Suppressor macrophage treated with lipopolysaccharide for 1 hour (primary cell): ENCODE measurements at places on chromosomes 3 and 15.

- no peak for DNase-seq
Measured at GRCh38 chr3:171169443-171169842, 142.9 kb upstream of the SLC2A2 start.

GRCh38 chr15:63072023-63072650 lies 29.6 kb downstream of the TPM1 start:
- DNase-seq, result no peak

- DNase-seq, result no peak
Measured at GRCh38 chr3:116048991-116049390, 396.3 kb downstream of the LSAMP start.

DNA sequence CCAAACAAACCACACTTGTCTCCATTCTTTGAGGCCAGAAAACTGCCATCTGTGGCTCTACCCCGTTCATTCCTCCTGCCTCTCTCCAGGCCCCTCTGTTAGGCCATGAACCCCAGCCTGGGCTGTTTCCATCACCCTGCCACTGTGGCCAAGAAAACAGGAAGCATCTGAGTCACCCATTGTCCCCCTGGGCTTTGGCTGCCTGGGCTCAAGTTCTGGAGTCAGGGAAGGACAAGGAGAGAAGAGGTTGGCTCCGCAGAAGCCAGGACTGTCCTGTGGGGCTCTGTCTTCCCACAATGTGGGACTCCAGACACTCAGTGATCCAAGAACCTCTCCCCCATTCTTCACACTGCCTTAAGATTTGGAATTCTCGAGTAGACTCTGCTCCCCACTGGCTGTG lies 14.8 kb upstream of the LCTL start:
- DNase-seq, result peak; percentile 64

GRCh38 chr15:76894174-76894573 lies 11.0 kb downstream of the SCAPER start:
- no peak for DNase-seq

DNA sequence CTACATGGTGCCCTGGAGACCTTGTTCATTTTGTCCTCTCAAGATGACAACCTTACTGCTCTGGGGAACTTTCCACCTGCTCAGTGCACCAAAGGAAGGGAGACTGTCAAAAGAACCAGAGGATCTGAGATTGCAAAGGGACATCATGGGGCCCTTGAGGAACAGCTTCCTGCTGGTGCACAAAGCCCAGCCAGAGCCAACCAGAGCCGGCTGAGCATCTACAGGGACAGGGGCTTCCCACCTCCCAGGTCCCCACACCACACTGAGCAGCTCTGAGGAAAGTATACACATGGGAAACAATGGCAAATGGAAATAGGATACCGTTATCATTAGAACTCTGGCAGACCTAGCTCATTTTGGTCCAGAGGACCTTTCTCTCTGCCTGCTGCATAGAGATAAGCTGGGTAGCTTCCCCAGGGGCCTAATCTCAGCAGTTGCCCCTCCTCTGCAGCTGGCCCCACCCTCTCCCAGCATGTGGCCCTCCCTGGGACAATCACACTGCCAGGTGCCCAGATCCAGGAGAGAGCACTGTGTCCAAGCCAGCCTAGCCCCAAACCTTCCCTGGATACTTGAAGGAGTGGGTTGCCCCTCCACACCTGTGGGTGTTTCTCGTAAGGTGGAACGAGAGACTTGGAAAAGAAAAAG lies 123.4 kb upstream of the PRR20G start:
- DNase-seq, result no peak

DNA sequence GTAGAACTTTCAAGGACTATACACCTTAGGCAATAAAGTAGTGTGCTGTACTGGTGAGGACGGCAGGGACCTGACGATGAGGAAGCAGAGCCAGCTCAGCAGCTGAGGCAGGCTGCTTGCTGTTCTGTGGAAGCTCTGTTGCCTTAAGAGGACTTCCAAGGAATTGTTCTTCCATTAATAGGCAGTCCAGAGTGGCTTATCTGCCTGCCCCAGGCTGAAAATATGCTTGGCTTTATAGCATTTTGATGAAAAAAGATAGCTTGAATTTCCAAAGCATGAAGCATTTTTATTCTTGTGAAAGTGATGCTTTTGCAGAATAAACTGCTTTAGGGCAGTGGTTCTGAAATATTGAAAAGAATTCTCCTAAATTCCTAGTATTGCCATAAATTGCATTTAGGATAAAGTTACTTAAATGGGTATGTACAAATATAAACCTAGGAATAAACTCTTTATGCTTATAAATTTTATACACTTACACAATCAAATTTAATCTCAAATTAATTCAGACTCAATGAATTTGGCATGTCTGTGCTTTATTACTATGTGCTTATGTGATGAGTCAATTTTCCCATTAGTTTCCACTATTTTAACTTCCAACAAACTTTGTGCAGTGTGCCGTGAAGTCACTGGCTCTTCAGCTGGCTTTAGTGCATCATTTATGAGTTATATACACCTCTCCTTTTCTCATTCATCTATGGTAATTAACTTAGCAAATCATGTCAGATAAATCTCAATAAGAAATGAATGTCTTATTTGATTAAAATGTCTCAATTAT lies 231.0 kb upstream of the RASGRP1 start:
- DNase-seq, result no peak

DNA sequence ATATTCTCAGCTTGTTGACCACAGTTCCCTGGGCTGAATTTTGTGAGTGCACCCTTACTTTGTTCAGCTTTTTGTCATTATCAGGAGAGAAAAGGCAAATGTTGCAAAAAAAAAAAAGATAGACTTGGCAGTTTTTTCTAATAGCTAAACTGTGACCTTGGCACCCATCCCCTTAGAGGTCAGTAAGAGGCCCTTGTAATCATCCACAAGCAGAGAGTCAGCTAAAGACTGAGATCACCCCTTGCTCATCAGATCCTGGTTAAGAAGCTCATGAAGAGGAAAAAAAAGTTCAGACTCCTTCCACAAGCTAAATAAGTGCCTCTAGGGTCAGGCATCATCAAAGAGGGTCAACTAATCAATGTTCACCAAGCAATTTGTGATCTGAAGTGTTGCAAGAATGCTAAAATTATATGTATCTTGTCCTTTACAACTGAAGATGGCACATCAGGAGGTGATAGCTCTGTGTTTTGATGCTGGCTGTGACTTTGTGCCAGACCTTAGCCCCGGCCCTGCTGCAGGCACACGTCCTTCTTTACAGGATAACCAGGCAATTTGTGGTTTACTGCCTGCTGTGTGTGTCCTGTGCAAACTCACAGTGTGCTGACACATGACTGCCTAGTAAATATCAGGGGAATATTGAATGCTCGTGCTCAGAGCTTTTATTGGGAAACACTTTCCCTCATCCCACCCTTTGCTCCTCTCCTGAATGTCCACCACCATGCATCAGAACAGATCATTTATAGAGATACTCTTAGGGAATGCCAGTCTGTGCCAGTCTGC lies 262.9 kb downstream of the IL5RA start:
- no peak for DNase-seq

- DNase-seq, result no peak
Measured at GRCh38 chr3:50010959-50011358, 71.0 kb downstream of the RBM6 start.

DNA sequence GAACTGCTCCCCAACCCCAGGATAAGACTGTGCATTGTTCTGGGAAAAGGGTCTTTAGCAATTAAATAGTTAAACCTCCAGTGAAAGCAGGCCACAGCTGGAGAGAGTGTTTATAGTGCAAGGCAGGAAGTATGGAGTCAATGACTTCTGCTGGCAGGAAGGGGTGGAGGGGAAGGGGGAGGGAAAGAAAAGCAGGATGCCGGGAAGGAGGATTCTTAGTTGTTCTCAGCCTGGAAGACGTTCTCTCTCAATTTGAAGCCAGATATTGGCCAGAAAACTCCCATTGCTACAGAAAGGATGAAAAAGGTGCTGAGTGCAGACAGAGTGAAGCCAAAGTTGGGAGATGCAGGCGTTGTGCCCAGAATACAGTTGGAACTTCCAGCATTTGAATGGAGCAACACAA lies 35.7 kb upstream of the ACTL6A start:
- no peak for DNase-seq

GRCh38 chr15:59917504-59918157 lies 86.5 kb upstream of the FOXB1 start:
- peak; percentile 53 for DNase-seq

DNA sequence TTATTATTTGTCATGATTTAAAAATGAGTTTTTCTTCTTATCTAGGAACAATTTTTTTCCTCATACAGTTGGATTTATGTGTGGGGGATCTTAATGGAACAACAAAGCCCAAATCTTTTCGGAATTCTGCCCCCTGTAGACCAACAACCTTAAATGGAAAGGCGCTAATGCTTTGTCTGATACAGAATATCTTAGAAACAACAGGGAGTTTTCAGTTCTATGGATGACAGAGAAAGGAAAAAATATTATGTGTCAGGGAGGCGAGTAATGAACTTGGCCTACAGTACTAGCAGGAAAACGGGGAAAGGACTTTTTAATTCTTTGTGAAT lies 592 bp downstream of the MOBP start:
- DNase-seq, result no peak

DNA sequence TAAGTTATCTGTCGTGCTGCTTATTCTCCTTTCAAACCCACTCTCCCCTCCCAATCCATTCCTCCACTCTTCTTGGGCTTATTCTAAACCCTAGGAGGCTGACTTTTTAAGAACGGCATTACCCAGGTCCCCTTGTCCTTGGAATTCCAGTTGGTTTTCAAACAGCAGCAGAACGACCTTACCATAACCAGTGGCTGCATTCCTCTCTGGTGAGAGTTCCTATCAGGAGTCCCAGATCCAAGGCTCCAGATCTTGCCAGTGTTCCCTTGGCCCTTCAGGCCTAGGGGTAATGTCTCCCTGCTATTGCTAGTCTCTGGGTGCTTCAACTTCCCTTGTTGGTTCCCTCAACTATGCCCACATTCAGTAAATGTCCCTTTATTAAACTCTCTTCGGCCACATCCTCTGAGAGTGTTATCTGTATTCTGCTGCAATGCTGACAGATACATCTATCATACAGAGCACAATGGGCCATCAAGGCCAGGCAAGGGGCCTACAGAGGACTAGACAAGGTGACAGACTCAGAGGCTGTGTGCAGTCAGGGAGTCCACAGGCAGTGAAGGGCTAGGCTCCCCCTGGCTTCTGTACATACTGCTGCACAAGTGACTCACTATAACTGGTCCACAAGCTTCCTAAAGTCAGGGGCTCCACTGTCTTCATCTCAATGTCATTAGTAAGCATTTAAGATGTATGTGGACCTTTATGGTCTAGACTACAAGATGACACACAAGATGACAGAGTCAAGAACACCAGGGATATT lies 10.1 kb downstream of the LYSMD2 start:
- peak; percentile 29 for DNase-seq

DNA sequence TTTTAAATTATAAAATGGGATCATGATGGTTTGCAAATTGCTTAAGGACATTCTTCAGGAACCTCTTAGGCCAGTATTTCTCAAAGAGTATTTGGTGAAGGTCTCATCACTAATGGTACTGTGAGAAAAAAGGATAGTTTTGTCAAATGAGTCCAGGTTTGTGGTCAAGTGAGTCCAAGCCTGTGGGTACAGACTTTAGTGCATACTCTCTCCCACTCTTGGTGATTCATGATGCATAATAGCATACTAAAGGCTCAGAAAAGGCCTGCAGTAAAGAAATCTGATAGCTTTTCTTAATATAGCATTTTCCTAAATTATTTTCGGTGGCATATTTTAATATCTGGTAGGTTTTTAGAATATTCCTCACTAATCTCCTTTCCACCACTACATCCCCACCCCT lies 20.0 kb downstream of the BOC start:
- no peak for DNase-seq

GRCh38 chr3:161550491-161551195 lies 54.0 kb downstream of the OTOL1 start:
- no peak for DNase-seq

GRCh38 chr3:114207768-114208167 lies 28.9 kb upstream of the DRD3 start:
- DNase-seq, result no peak

GRCh38 chr15:43776101-43776717 lies 557 bp downstream of the ELL3 start:
- DNase-seq, result no peak

DNA sequence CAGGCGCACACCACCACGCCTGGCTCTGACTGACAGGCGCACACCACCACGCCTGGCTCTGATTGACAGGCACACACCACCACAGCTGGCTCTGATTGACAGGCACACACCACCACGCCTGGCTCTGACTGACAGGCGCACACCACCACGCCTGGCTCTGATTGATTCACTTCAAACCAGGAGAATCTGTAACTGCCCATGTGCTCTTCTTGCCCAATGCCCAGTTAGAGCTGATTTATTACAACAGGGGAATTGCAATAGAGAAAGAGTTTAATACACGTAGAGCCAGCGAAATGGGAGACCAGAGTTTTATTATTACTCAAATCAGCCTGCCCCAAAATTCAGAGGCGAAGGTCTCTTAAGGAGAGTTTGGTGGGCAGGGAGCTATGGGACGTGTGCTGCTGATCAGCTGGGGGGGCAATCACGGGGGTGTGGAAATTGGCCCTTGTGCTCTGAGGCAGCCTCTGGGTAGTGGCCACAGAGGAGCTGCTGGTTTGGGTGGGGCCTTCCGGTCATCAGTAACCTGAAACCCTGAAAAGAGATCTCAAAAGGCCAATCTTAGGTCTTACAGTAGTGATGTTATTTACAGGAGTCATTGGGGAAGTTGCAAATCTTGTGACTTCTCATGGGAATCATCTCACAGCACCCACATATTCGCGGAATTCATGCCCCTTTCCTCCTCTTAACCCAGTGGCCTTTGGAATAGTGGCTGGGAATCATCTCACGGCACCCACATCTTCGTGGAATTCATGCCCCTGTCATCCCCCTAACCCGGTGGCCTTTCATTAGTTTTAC lies 63.8 kb upstream of the TFRC start:
- DNase-seq, result peak; percentile 67

GRCh38 chr3:23372285-23372684 lies 169.2 kb downstream of the UBE2E2 start:
- DNase-seq, result peak; percentile 17

DNA sequence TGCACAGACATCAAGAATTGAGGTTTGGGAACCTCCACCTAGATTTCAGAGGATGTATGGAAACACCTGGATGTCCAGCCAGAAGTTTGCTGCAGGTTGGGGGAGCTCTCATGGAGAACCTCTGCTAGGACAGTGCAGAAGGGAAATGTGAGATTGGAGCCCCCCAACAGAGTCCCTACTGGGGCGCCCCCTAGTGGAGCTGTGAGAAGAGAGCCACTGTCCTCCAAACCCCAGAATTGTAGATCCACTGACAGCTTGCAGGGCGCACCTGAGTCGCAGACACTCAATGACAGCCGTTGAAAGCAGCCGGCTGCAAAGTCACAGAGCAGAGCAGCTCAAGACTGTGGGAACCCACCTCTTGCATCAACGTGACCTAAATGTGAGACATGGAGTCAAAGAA lies 34.6 kb upstream of the EPHA6 start:
- DNase-seq, result no peak
